ENCODE measurements at places on chromosomes 11 and 22.

DNA sequence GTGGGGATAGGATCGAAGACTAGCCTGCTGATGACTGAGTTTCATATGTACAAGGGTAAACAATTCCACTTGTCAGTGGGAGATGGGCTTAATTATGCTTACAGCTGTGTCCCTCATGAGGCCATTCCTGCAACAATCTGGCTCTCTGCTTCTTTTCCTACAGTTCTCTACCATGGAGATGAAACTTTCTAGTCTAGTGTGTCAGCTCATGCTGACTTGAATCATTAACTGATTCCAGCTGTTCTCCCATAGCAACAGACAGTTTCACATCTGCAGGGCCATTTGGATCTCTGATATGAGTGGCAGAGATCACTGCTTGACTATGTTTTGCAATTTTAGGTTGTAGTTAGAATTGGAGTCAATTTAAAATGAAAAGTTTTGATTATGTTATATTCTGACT is 1251.7 kb upstream of the RAG2 start:
- no peak for DNase-seq

DNA sequence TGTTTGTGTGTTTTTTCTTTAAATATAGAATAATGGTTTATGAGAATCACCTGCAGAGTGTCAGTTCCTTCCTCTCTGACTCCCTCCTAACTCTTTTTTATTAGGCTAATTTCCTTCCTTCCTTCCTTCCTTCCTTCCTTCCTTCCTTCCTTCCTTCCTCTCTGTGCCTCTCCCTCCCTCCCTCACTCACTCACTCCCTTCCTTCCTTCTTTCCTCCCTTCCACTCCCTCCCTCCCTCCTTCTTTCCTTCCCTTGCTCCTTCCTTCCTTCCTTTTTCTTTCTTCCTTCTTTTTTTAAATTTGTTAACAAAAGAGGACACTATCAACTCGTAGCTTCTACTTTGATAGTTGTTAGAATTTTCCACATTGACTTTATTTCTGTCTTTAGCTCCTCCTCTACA is 152.3 kb upstream of the SEZ6L start:
- no peak for DNase-seq

DNA sequence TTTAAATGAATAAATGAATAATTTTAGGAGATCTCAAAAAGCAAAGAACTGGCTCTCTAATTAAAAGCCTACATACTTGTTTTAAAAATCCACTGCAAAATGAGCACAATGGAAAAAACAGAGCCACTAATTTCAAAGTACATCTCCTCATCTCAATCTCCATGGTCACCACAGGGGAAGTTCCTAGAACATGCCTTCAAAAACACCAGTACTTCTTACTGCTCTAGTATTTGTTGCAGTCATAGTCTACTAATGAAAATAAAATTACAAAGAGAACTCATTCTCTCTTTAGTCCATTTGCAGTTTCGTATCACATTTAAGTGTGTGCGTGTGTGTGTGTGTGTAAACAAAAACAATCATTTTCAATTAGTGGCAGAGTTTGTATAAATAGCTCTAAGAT is 54.0 kb downstream of the PIK3C2A start:
- no peak for DNase-seq

- no peak for DNase-seq
These were observed 40.4 kb upstream of the TP53AIP1 start for GRCh38 chr11:128983023-128983422.

DNA sequence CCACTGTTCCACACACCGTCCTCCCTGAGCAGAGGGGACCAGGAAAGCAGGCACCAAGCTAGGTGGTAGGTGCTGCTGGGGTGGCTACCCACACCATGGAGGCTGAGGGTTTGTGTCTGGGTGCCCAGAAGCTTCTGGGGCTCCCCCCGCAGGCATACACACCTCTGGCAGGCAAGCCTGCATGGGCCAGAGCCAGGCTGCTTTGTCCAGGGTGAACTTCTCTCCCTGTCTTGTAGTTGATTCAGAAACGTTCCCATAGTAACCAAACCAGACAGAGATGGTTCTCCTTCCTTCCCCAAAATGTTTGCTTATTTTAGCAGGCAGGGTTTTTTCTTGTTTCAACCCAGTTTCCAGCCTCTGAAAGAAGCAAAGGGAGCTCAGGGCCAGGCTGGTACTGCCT is 40.9 kb upstream of the SUSD2 start:
- DNase-seq: no peak

DNA sequence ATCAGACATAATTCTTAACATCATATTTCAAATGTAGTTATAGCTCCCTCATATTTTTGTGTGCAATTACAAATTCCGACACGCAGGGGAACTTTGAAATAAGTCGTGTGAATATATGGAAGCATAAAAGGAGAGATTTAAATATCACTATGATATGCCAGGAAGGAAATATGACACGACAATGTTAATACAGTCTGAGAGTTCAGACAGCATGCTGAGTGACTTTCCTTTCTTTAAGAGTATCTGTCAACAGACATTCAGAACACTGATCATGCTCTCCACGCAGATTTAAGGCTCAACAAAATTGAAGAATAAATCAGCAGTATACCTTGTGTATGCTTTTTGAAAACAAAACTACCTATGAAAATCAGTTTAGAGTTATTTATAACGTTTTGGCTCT is 232.6 kb upstream of the CARD18 start:
- no peak for DNase-seq

- DNase-seq: no peak
These were observed 4.3 kb downstream of the SCUBE1 start for GRCh38 chr22:43338766-43339345.

DNA sequence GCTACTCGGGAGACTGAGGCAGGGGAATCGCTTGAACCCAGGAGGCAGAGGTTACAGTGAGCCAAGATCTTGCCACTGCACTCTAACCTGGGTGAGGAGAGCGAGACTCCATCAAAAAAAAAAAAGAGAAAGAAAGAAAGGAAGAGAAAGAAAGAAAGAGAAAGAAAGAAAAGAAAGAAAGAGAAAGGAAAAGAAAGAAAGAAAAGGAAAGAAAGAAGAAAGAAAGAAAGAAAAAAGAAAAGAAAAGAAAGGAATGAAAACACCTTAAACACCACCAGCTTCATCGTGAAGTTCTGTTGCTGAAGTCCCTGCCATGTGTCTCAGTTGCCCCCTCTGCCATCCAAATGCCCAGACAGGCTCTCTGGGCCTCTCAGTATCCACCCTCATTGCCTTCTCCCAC is 9.9 kb upstream of the CXCR5 start:
- DNase-seq: no peak

DNA sequence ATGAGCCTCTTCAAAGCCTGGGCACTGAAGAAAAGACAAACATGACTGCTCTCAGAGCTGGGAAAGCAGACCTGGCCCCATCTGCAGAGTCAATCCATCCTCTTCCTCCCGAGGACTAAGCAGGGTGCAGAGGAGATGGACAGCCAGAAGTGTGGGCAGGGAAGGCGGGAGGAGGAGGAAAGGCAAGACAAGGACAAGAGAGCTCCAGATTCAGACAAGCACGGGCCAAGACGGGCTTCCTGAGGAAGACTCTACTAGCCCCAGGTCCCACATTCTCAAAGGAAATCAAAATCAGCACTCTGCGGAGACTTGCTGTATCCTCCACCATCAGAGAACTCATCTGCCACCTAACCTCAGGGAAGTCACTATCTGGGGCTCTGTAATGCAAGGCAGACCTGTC is 28.5 kb downstream of the OPCML start:
- no peak for DNase-seq

DNA sequence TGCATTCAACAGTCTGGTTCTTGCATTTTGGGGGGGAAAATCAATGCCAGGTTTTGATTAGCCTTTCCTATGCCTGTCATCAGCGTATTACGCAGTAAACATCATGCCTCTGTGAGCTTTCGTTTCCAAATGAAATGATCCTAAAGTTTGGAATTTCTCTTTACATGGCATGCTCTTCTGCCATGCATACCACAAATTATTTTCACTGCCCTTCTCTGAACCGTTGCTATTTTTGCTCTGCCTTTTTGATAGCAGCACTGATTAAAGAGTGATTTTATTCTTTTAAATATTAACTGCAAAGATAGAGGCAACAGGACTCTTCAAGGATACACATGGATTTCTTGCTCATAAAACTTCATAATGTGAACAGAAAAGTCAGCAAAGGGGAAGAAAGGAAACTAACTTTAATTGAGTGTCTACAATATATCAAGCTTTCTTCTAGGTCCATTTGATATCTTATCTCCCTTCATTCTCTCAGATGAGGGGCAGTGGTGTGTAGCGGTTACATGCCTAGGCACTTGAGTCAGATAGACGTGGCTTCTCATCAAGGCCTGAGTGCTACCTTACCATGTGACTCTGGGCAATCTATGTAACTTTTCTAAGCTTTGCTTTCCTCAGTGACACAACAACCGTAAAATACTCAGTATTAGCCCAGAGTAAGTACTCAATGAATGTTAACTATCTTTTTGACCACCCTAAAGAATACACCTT is 25.0 kb upstream of the FZD4 start:
- DNase-seq: no peak

GRCh38 chr11:45154276-45154675 is 7.8 kb downstream of the PRDM11 start:
- no peak for DNase-seq

DNA sequence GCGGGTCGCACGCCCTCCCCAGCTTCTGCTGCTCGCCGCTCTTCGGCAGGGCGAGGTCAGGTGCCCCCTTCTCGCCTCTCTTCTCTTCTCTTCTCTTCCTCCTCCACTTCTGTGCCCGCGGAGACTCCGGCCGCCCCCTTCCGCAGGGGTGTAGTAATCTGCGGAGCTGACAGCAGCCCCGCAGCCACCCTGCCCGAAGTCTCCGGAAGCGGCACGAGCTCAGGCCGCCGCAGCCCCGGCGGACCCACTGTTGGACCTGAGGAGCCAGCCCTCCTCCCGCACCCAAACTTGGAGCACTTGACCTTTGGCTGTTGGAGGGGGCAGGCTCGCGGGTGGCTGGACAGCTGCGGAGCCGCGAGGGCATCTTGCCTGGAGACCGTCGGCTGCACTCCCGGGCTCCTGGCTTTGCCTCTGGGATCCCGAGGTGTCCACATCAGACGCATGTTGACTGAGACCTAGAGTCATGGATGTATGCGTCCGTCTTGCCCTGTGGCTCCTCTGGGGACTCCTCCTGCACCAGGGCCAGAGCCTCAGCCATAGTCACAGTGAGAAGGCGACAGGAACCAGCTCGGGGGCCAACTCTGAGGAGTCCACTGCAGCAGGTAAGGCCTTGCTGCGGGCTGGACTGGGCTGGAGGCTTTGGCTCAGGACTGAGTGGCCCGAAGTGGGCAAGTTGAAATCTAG is 486 bp downstream of the STIM1 start:
- peak; percentile 42 for DNase-seq

DNA sequence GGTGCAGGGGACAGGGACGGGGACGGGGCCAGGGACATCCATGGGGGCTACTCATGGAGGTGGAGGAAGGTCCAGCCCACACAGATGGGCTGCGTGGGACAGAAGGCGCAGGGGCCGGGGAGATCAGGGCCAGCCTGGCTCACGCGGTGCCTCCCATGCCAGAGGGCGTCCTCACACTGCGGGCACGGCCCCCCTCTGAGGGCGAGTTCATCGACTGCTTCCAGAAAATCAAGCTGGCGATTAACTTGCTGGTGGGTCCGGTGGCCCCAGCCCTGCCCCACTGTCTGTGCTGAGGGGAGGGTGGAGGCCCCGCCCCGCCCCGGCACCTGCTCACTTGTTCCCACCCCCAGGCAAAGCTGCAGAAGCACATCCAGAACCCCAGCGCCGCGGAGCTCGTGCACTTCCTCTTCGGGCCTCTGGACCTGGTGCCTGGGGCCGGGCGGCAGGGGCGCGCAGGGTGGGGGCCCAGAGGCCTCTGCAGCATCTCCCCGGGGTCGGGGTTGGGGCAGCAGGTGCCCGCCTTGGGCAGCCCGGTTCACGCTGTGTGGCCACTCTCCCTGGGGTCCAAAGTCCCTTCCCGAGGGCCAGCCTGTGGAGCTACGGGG is 15.8 kb downstream of the EPS8L2 start:
- no peak for DNase-seq

GRCh38 chr11:86138958-86139357 is 70.1 kb upstream of the PICALM start:
- no peak for DNase-seq

GRCh38 chr11:3123305-3123704 is 41.8 kb downstream of the OSBPL5 start:
- no peak for DNase-seq

DNA sequence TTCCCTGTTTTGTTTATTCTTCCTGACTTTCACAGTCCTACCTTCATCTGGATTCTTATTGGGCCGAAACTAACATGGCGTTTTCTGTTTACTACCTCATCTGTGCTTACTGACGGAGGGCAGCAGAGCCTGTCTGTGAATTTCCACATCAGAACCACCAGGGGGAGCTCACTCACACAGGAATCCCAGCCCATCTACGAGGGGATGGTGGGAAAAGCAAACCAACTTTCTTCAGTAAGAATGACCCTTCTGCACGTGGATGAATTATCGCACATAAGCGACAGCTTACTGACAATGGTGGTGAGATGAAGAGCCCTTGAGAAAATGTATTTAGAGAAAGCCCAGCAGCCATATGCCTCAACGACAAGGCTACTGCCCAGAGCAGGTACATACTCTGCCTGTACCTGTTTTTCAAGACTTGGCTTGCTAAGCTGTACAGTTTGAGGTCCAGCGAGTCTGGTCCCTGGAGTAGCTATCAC is 42.5 kb downstream of the LARGE2 start:
- peak; percentile 90 for DNase-seq

DNA sequence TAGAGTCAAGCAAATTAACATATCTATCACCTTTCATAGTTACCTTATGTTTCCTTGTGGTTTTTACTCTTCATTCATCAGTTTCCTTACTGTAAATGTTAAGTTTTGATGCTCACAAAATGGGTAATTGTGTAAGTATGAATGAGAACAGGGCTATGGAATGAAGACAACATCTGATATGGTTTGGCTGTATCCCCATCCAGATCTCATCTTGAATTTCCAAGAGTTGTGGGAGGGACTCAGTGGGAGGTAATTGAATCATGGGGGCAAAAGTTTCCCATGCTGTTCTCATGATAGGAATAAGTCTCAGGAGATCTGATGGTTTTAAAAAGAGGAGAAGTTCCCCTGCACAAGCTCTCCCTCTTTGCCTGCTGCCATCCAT is 107.6 kb downstream of the CCDC34 start:
- DNase-seq: no peak

DNA sequence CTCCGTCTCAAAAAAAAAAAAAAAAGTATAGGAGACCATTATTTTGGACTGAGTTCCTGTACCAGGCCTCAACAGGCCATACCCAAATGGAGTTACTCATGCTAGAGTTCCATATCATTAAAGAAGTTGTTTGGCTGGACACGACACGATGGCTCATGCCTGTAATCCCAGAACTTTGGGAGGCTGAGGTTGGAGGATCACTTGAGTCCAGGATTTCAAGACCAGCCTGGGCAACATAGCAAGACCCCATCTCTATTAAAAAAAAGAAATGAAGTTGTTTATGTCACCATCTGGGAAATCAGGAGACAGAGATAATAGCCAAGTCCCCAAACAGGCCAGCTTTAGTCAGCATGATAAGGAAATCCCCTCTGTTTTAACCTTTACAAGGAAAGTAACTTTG is 6.7 kb upstream of the FNBP4 start:
- DNase-seq: no peak
